Stimulated activated CD4-positive, alpha-beta T cell treated with anti-CD3 and anti-CD28 coated beads, Interleukin-1b, Interleukin-23, amount 100 ng/mL, for 4 hours (primary cell): ENCODE measurements at places on chromosomes 2 and 18.

DNA sequence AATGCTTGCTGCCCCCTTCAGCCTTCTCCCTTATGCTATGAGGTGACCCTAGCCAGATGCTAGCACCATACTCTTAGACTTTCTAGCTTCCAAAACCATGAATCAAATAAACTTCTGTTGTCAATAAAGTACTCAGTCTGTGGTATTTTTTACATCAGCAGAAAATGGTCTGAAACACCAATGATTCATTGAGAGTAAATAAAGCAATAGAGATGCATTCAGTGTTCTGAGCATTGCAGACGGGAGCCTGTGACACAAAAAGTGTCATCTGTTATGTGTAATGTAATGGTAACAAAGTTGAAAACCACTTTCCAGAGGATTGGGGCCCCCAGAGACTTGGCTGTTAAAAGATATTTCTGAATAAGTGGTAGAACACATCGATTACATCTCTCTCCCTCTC, 758.0 kb upstream of the NRXN1 start:
- DNase-seq, result no peak

DNA sequence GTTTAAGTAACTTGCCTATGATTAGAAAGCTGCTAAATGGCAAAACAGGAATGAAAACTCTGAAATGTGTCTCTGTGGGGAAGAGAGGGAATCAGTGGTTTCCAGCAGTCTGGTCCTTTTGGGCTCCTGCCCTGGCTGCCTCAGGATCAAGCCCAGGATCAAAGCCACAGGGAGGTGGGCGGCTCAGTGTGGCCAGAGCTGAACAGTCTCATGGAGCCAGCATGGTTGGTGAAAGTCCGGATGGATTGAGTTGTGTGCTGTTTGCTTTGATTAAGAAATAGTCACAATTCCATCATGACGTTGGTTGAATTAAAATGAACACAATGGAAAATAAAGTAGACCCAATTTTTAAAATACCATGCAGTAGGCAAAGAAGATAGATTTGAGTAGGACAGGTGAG, 344.2 kb downstream of the LPIN1 start:
- DNase-seq, result no peak

DNA sequence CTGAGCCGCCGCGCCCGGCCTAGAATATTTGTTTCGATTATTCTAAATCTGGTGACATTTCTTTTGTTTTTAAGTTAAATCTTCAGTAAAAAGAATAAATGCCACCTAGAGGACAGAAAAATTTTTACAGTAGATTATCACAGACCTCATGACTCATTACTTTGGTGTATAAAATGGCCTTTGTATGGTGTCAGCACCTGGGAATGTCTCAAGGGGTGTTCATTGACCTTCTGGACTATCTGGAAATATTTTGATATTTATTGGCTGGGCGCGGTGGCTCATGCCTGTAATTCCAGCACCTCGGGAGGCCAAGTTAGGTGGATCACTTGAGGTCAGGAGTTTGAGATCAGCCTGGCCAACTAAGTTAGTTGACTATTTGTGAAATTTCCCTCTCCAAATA, 30.3 kb upstream of the SLC30A6 start:
- DNase-seq, result no peak

DNA sequence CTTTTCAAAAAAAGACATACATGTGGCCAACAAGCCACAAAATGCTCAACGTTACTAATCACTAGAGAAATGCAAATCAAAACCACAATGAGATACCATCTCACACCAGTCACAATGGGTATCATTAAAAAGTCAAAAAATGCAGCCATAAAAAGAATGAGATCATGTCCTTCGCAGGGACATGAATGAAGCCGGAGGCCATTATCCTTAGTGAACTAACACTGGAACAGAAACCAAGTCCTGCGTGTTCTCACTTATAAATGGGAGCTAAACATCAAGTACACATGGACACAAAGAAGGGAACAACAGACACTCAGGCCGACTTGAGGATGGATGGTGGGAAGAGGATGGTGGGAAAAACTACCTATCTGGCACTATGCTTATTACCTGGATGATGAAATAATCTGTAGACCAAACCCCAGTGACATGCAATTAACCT, 17.8 kb upstream of the ATL2 start:
- no peak for DNase-seq

DNA sequence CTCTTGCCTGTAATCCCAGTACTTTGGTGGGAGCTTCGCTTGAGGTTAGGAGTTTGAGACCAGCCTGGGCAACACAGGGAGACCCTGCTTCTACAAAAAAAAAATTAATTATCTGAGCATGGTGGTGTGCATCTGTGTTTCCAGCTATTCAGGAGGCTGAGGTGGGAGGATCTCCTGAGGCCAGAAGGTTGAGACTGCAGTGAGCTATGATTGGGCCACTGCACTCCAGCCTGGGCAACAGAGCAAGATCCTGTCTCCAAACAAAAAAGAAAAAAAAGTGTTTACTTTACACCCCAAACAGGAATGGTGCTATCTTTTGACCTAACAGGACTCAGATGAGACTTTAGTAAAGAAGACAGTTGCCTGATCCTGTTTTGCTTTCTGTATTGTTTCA, 35.6 kb downstream of the MAL start:
- no peak for DNase-seq

DNA sequence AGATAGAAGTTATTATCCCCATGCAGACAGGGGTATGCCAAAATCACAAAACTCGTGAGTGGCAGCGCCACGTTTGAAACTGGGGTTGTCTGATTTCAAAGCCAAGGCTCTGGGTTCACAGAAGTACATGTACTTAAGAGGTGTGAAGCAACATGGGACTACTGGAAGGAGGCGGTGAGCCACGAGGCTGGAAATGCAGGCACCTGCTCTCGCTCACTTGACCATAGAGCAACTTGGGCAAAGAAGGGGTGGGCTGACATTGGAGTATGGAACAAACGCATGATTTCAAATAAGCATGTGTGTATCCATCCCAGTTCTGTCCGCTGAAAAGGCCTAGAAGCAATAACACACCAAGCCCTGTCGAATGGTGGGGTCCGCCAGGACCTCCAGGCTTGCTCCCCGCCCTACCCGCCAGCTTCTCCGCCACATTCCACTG, 593 bp upstream of the ACTR2 start:
- DNase-seq, result no peak

DNA sequence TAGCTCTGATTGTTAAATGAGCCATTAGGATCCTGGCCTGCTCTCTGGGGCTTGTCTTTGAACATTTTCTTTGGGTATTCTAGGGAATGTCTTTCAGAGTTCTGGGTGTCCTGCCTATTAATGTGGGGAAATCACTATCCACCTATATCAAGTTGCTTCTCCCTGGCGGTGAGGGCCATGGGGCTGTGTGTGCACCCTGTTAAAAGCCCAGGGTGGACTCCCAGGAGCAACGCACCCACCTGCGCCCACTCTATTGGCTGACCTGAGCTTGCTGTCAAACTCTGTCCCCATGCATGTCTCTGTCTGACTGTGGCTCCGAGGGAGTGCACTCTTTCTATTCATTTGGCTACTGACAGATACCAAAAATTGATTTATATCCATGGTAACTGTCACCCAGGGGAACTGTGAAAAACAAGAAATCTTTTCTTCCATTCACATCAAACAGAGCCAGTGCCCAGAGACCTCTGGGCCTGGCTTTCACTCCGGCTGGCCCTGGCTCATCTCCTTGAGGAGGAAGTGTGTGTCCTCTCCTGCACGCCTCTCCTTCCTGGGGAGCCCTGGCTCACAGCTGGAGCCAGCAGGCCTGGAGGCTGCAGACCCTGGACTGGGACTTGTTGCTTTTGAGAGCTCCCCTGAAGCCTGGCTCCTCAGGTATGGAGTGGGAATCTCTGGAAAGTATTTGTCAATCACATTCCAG, 10.5 kb upstream of the TOGARAM2 start:
- DNase-seq, result no peak

- no peak for DNase-seq
Observed at GRCh38 chr2:29241955-29242565, 126.8 kb downstream of the CLIP4 start.

GRCh38 chr18:27652480-27653121, 467.5 kb upstream of the CHST9 start:
- DNase-seq, result no peak

GRCh38 chr2:230356084-230356483, 29.1 kb downstream of the SP140L start:
- DNase-seq, result no peak
